ENCODE measurements at places on chromosomes 12 and 14.

DNA sequence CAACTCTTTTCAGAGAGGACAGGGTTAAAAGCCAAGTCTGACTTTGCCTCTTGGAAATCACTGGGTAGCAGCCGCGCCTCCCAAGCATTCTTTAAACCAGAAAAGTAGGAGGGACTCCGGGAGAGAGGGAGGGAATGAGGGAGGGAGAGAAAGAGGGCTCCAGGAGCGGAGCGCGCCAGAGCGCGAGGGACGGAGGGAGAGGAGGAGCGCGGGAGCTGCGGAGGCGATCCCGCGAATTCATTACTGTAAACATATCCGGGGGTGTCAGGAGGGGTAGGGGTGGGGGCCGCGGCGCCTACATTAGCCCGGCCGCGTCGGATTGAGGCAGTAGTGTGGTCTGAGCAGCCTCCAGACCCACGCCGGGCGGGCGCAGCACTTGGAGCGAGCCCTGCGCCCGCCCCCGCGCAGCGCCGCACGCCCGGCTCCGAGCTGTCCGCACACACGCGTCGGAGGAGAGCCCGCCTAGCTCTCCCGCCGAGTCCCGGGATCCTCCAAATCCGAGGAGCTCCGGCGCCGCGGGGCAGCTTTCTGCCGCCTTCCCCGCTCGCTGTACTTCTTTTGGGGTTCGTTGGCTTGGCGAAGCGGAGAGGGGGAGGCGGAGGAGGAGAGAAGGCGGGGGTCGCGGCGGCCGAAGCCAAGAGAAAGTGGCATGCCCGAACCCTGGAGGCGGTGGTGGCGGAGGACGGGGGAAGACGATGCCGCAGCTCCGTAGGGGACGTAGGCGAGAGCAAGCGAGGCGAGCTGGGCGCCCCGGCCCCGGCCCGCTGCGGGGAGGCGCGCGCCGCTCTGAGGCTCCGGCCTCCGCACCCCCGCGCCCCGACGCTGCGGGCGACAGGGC lies 3.3 kb downstream of the FLRT2 start:
- no peak for DNase-seq

- no peak for DNase-seq
Observed at GRCh38 chr12:3140284-3140683, 63.1 kb downstream of the TSPAN9 start.

- DNase-seq, result no peak
Observed at GRCh38 chr14:81172353-81172752, 48.4 kb downstream of the GTF2A1 start.

DNA sequence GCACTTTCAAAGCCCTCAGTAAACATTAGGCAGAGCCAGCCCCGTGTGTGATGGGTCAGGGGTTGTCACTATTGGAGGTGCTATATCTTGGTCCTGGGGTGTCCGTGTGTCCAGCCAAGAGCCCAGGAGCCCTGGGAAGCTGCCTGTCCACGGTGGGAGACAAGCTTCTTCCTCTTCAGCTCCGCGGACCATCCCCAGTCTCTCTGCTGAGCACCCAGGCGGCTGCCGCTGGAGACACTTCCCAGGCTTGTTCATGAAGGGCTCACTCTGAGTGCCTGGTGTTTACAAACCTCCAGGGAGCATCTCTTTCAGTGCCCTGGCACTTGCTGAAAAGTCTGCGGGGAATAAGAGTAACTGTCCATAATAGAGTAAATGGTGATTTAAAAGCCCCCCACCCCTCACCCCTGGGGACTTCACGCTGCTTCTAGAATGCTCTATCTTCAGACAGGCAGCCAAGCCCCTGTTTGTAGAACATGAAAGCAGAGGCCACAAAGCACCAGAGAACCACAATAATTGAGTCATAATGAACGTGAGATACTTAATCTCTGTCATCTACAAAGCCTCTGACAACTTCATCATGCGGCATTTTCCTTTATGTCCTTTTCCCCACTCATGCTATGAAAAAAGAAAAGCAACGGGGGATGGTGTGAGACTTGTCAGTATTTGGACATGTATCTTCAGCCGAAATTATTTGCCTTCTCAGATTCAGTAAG lies 178.6 kb downstream of the TMEM132C start:
- no peak for DNase-seq

DNA sequence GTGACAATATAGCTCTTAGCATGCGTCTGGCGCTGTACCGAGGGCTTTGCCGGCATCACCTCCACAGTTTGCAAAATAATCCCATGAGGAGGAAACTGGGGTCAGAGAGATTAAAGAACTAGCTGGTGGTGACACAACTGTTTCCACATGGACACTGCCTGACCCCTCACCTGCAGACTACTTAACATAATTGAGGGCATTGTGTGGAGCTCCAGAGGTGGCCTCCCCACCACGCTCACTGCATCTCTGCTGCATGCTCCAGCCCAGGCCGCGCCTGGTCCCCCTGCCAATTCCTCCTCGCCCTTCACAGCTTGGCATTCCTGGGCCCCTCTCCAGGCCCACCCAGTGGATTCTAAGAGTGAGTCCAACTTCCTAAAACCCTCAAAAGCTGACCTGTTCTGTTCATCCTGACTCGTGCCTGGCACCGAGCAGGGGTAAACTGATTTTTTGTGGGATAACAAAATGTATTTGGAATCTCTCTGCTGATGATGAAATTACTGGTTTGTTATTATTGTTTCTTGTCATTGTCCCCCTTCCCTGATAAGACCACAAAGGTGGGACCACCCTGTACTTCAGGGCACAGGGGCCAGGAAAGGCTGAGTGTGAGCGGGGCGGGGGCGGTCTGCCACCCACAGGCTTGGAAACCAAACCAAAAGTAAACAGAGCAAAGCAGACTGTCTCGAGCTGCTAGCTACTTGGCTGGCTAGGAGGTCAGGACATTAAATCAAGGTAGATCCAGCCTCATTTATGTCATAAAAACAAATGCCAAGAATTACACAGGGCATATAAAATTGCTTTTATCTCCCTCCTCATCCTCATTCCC lies 40.6 kb downstream of the CHGA start:
- DNase-seq, result no peak

GRCh38 chr12:67456431-67456901 lies 187.3 kb downstream of the CAND1 start:
- DNase-seq, result no peak

GRCh38 chr12:2482938-2483660 lies 311.7 kb upstream of the FKBP4 start:
- DNase-seq, result no peak

GRCh38 chr14:52860910-52861309 lies 69.5 kb upstream of the GNPNAT1 start:
- DNase-seq, result no peak

Data from effector memory CD8-positive, alpha-beta T cell (primary cell).